Effector memory CD4-positive, alpha-beta T cell (primary cell): ENCODE measurements at places on chromosomes 16 and 17.
A peak's percentile ranks its signal among the peaks of the same experiment; 100 is the strongest.

DNA sequence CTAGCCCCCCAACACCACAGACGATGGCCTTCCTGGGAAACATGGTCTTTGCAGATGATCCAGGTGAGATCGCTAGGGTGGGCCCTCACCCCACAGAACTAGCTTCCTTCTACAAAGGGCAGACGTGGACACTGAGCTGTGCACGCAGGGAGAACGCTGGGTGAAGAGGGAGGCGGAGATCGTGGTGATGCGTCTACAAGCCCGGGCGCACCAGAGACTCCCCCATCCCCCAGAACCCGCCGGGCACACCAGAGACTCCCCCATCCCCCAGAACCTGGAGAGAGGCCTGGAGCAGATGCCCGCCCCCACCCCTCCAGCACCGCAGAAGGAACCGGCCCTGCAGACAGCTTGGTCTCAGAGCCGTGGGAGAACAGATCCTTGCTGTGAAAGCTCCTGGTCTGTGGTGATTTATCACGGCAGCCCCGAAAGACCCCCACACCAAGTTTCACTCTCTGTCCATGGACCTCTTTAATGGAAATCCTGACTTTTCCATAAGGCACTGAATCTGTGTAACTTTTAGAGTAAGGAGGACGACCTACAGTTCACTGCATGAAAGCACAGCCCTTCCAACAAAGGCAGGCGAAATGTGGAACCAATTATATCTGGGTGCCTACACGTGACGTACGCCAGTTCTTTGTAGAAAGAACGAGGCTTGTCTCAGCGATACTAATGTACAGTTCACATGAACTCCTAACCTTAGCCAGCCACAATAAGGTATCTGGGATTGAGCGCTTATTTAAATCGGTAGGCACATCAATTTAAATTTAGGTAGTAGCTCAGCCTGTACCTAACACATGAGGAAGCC is 88.5 kb downstream of the ANKRD11 start:
- DNase-seq = no peak

GRCh38 chr17:81825841-81826466 is 7.1 kb downstream of the MCRIP1 start:
- no peak for DNase-seq

- DNase-seq = no peak
These were observed 1.8 kb upstream of the RARA start for GRCh38 chr17:40307001-40307730.

DNA sequence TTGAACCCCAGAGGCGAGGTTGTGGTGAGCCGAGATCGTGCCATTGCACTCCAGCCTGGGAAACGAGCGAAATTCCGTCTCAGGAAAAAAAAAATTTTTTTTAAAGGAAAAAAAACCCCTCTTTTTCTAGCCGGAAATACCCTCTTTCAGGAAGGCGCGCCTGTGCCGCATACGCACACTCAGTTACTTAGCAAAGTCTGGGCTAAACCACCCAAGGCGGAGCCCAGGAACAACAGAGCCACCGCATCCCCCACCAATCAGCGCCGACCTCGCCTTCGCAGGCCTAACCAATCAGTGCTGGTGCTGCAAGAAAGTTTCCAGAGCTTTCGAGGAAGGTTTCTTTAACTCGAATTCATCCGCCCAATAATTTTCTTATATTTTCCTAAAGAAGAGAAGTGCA is 510.4 kb downstream of the KCNJ18 start:
- DNase-seq = no peak

DNA sequence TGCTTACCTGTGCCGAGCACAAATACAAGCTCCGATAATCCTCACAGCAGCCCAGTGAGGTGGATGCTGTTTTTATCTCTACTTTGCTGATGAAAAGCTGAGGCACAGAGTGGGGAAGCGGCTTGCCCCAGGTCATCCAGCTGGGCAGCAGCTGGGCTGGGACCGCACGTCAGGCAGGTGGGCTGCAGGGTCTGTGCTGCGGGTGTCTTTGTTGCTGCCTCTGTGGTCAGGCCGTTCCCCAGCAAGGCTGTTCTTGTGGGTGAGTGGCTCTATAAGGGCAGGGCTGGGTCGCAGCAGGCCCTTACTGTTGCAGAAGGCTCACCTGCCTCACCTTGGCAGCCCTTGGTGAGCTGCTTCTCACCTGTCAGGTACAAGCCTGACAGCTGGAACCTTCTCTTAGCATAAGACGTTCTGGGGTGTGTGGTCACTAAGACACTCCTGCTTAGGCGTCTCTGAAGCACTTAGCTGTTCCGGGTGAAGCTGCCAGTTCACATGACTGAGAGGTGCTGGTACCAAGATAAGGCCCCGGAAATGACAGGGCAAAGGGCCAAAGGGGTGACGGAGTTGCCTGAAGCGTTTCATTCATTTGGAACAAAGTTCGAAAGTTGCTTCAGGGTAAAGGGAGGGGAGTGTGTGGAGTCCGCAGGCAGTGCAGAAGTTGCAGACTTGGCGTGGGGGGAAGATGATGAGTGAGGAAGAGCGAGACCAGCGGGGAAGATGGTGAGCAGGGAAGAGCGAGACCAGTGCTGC is 17.4 kb downstream of the IRF8 start:
- no peak for DNase-seq

GRCh38 chr16:29662729-29663015 is 375 bp upstream of the SPN start:
- peak; percentile 38 for DNase-seq

GRCh38 chr17:8828517-8828875 is 29.3 kb upstream of the MFSD6L start:
- no peak for DNase-seq

- no peak for DNase-seq
These were observed 13.2 kb downstream of the IL4R start for GRCh38 chr16:27326738-27327585.

- no peak for DNase-seq
These were observed 7.8 kb upstream of the SLC46A1 start for GRCh38 chr17:28413804-28414203.

GRCh38 chr17:64128787-64129514 is 993 bp downstream of the ERN1 start:
- DNase-seq = no peak

DNA sequence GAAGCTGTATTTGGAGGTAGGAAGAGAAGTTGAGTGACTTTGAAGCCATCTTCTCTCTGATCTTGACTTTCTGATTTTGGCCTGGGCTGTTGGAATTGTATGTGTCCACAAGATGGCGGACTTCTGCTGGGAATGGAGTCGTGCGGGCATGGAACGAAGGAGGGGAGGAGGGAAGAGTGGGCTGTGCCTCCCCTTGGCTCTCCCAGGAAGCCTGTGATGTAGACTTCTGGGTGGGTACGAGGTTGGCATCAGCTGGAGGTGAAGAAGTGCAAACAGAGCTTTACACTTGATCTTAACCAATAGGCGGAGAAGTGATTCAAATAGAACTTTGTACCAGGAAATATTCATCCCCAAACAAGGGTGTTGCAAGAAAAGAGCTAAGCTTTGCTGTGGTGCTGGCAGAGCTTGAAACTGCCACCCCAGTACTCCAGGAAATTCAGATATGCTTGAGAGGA is 7.4 kb upstream of the TMEM220 start:
- DNase-seq = no peak

DNA sequence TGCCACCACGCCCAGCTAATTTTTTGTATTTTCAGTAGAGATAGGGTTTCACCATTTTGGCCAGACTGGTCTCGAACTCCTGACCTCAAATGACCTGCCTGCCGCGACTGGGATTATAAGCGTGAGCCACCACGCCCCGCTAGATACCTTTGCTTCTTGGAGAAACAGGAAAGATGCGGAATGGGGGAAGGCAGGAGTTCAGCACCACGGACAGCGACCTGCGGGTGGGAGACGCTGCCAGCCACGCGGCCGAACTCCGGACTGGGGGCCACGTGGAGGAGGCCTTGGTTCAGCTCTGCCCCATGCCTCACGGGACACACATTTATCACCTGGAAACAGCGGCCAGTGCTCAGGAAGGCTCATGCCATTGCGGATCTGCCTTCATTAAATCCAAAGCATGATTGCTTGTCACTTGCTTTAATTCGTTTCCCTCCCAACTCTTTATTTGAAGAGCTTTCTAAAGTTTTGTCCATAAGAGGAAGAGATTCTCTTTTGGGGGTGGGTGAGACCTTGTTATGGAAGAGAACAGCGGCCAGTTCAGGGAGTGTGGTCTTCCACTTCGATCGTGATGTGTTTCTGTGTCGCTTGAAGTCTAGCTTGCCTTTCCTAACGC is 219.9 kb downstream of the ENGASE start:
- no peak for DNase-seq

DNA sequence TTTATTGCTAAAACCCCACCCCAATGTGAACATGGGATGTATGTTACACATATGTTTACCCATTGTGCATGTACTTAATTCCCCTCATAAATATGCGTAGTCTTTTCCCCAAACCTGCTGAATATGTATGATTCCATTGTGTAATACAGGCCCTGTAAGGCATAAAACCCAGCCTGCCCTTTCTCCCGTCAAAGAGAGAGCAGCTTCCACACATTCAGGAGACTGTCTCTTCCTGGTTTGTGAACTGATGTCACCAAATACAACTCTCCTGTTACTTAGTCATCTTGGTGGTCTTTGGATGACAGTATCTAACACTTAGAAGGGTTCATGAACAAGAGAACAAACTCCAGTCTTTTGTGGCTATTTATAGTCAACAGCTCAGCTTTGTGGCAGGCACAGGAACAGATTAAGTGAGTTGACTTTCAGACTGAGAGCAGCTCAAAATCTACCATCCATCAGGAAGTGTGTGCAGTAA is 24.7 kb upstream of the TMC7 start:
- DNase-seq = no peak

GRCh38 chr16:320206-320605 is 32.3 kb downstream of the AXIN1 start:
- no peak for DNase-seq

GRCh38 chr16:64153718-64154117 is 968.1 kb downstream of the CDH11 start:
- DNase-seq = no peak

DNA sequence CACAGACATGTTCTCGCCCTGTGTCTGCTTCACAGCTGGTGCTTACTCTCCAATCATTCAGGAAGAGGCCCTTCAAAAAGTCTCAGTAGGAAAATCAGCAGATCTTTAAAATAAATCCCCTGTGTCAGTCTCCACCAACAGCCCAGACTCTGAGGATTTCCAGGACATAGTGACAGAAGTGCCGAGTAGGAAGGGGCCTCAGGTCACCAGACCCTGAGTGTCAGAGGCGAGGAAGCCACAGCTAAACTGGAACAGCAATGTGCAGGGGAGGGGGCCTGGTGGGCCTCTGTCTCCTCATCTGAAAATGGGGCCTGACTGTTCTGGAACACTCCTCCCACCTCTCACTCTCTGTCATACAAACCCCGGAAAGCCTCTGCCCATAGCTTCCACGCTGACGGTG is 6.3 kb downstream of the CACNG4 start:
- DNase-seq = no peak

DNA sequence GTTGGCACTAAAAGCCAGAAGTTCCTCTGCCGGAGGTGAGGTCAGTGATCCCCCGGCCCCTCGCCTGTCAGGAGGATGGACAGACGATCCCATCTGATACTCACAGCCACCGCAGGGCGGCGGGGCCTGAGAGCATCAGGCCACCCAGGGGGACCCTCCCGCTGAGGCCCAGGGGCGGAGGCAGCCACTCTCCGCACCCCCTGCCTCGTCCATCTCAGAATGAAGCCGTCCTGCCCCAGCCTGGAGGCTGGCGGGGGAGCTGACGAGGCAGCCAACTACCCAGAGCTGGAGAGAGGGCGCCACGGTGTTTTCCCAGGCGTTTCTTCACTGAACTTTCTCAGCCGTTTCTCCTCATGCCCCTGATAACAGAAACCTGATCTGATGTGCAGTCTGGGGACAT is 22.6 kb downstream of the TPSD1 start:
- DNase-seq = no peak

- DNase-seq = no peak
These were observed 9.4 kb downstream of the KIAA0513 start for GRCh38 chr16:85037050-85037410.

DNA sequence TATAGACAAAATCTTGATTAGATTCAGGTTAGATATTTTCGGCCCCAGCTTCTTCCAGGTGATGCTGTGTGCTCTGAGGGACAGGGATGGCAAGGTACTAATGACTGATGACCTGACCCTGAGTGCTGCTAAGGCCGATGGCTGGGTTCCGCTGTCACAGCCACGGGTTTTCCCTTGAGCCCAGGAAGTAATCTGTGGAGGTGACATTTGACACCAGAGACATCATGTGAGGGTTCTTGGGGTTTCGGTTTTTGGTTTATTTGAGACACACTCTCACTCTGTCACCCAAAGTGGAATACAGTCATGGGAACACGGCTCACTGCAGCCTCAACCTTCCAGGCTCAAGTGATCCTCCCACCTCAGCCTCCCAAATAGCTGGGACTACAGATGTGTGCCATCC is 9.8 kb downstream of the OTOP3 start:
- no peak for DNase-seq

GRCh38 chr17:12634789-12635414 is 30.8 kb upstream of the MYOCD start:
- no peak for DNase-seq

DNA sequence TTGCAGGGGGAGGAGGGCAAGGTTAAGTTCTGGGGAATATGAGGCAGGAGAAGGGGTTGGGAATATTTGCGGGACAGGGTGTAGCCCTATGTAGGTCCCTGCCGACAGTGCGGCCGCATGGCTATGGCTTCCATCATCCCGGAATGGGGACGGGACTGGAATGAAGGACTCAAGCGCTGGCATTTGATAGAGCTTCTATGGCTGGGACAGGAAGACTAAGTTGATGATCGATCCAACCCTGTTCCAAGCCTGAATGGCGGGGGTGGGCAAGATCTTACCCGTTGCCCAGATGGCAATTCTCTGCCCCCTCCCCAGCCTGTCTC is 47.1 kb downstream of the SRCIN1 start:
- DNase-seq = no peak

DNA sequence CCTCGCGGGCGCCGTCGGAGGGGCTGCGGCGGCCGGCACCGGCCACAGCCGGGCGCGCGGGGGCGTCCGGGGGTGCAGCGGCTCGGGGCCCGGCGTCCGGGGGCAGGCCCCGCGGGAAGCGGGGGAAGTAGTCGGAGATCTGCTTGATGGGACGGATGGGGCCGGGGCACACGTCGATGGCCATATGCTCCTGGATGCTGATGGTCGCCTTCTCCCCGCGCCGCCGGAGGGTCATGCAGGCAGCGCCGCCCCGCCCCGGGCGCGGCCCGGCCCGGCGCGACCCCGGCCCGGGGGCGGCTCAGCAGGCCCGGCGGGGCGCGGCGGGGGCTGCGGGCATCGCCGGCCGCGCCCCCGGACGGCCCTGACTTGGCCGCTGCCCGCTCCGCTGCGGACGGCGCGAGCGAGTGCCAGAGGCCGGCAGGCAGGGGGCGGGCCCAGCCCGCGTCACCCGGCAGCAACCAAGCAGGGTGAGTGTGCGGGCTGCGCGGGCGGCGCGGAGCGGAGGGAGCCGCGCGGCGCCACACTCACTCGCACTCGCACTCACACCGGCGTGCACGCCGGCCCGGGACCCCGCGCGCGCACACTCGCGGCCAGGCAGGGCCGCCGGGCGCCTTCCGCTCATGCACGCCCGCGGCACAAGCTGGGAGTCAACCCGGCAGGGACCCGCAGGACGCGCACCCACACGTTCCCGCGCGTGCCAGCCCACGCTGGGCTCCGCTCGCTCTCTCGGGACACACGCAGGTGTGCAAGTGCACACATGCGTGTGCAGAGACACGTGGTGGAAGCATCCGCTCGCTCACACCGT is at the start of gene DOC2B:
Gene DOC2B, minus strand, starts transcription at position 406 of the 805 bp plus-strand sequence. Its CDS starts 171 bp downstream, at position 235.
- no peak for DNase-seq
